ENCODE measurements at places on chromosomes 5 and 9.

DNA sequence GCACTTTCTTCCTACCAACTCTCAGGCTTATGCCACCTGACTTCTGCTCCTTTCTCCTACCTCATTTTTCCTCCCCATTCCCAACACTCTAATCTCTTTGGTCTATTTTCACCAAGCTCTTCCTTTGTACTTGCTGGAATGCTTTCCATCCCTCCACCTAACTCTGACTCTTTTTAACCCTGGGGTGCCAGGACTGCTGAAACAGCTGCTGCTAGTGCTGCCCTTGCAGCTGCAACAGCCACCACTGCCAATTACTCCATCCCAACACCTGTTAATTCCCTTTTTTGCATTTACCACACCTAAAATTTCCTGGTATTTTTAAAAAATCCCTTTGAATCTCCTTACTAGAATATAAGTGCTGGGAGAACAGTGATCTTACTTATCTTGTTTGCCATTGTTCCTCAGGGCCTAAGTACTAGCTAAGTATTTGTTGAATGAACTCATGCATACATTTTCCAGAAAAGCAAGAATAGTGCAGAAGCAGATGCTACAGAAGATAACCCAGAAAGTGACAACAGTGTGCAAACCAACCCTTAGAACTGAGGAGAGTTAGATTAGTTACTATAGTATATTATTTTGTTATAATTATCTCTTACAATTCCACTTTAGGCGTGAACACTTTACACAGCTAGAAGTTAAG lies 11.5 kb downstream of the NADK2 start:
- no peak for DNase-seq

- peak; percentile 28 for DNase-seq
These were observed 373.3 kb upstream of the SEMA6A start for GRCh38 chr5:116947691-116948528.

DNA sequence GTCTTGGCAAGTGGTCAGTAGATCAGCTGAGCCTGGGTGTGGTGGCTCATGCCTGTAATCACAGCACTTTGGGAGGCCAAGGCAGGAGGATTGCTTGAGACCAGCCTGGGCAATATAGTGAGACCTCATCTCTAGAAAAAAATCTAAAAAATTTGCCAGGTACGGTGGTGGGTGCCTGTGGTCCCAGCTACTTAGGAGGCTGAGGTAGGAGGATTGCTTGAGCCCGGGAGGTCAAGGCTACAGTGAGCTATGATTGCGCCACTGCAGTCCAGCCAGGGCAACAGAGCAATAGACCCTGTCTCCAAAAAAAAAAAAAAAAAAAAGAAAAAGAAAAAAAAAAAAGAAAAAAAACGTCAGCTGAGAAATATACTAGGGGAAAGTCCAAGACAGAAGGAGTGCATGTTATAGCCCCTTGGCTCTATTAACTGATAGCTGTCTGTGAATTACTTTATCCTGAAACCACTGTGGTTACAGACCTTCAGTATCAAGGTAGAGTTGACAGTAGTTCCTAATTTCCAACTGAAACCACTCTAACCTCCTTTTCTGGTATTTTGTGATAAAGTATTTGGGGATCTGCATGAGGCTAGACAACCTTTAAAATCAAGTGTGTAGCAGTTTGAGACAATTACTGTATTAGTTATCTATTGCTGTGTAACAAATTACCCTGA lies 2.3 kb upstream of the INIP start:
- DNase-seq, result no peak

DNA sequence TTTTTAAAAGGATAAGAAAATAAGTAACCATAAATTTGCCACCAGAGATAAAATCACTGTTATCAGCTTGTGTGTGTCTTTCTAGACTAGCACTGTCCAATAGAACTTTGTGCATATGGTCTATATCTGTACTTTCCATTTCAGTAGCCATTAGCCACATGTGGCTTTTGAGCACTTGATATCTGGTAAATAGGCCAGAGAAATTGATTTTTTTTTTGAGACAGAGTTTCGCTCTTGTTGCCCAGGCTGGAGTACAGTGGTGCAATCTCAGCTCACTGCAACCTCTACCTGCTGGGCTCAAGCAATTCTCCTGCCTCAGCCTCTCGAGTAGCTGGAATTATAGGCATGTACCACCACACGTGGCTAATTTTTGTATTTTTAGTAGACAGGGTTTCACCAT lies 17.8 kb downstream of the RBM27 start:
- DNase-seq, result no peak

- no peak for DNase-seq
These were observed 57.6 kb downstream of the KIF24 start for GRCh38 chr9:34271265-34272006.

GRCh38 chr5:153818626-153819025 lies 220.1 kb downstream of the FAM114A2 start:
- DNase-seq, result no peak

DNA sequence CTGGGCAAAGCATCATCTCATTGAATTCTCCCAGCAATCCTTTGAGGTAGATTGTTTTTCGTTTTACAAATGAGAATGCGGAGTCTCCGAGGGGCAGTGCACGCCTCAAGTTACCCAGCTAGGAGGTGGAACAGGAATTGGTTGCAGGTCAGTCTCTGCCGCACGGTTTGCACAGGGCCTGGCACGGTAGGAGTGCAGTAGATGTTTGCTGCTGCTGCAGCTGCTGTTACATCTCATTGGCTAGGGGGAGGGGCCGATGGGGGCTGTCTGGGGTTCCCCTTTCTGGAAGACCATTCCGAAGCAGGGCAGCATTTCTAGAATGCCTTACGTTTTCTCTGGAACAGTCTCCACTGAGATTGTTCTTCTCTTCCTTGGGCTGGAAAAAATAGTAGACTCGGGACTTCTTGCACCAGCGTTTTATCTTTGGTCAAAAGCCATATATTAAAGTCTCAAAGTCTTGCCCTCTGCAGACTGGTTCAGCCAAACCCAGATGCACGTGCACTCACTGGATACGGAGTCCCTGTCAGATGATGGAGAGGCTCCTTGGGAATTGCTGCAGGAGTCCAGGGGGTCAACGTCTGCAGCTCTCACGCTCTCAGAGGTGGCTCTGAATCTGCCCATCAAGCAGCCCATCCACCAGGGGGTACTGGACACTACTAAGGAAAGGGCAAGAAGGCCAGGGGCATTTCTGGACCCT lies 1.2 kb downstream of the USP20 start:
- DNase-seq, result no peak

- no peak for DNase-seq
These were observed 153.5 kb downstream of the RAPGEF6 start for GRCh38 chr5:131481569-131481968.

DNA sequence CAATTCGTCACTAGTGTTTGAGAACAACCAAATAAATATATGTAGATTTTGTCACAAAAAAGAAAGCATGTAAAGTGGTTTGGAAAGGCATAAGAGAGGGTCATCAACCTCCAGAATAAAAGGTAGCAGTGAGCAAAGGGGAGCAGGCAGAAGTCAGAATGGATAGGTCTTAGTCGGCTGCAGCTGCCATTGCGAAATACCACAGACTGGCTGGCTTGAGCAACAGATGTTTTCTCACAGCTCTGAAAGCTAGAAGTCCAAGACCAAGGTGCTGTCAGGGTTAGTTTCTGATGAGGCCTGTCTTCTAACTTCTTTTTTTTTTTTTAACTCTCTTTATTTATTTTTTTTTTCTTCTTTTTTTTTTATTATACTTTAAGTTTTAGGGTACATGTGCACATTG lies 208.1 kb upstream of the PIK3R1 start:
- peak; percentile 83 for DNase-seq
